ENCODE measurements at places on chromosomes 5 and 9.
A peak's percentile ranks its signal among the peaks of the same experiment; 100 is the strongest.

- DNase-seq = no peak
Measured at GRCh38 chr5:42021923-42022322, 96.8 kb downstream of the FBXO4 start.

DNA sequence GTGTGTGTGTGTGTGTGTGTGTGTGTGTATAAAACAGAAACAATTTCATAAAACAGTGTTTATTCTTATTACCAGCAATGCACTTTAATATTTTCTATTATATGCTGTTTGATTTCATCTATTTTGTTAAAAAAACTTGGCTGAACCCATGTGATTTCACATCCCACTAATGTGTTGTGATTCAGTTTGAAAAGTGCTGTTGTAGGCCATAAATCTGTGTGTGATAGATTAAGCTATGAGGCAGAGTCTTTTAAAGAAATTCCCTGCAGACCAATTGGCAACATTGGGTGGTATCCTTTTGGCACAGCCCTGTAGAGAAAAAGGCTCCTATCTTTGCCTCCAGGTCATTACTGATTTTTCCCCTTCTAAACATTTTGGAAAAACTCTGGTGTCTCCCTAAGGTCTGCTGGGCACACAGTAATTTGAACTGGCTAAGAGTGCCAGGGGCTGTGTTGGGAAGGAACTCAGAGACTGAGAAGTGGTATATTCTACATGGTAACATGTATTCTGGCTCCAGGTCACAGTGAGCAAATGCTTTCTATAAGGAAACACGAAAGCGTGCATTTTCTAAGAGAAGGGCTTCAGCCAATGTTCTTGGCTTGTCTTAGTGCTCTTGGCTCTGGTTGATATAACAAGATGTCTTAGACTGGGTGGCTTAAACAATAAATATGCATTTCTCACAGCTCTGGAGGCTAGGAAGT is 4.5 kb downstream of the CAMK4 start:
- no peak for DNase-seq

DNA sequence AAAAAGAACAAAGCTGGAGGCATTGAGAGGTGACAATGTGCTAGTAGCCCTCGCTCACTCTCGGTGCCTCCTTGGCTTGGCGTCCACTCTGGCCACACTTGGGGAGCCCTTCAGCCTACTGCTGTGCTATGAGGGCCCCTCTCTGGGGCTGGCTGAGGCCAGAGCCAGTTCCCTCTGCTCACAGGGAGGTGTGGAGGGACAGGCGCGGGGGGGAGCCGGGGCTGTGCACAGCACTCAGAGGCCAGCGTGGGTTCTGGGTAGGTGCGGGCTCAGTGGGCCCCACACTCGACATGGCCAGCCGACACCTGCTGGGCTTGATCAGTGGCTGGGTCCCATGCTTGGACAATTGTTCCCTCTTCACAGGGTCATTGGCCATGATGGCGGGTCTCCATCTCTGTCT is 202.5 kb upstream of the GRAMD2B start:
- no peak for DNase-seq

DNA sequence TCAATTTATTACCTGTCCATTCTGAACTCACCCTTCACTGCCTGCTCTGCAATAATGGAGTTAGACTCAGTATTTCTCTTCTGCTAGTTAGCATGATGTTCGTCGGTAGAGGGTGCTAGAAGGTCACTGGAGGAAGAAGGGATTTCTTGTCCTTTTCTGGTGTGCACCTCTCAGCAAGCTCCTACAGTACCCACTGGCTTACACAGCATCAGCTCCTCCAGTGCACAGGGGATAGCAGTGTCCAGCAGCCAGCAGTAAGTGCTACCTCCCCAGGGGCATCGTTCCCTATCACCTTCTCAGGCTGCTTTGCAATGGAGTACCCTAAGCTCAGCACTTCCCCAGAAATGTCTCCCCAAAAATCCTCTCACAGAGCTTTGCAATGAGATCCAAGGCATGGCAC is 45.9 kb upstream of the APC start:
- no peak for DNase-seq

- no peak for DNase-seq
Measured at GRCh38 chr9:132637351-132637750, 32.4 kb downstream of the DDX31 start.

GRCh38 chr5:141992349-141992963 is 20.4 kb downstream of the GNPDA1 start:
- peak; percentile 76 for DNase-seq

DNA sequence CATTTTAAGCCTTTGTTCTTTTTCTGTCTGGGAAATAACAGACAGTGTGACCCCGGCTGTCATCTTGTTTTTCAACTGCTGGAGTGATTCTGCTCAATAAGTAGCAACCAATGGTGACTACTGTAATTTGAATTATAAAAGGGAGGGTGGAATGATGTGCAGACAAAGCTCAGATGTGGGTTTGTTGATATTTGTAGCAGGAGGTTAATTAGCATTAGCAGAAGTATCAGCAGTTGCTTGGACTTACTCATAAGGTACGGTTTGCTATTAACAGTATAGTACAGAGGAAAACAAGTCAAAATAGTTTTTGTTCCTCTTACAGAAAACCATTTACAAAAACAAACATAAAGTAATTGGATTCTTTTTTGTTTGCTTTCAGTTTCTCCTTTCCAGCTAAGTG is 140.4 kb downstream of the TUSC1 start:
- no peak for DNase-seq

- DNase-seq = no peak
Measured at GRCh38 chr9:112328545-112328944, 4.9 kb downstream of the PTBP3 start.

DNA sequence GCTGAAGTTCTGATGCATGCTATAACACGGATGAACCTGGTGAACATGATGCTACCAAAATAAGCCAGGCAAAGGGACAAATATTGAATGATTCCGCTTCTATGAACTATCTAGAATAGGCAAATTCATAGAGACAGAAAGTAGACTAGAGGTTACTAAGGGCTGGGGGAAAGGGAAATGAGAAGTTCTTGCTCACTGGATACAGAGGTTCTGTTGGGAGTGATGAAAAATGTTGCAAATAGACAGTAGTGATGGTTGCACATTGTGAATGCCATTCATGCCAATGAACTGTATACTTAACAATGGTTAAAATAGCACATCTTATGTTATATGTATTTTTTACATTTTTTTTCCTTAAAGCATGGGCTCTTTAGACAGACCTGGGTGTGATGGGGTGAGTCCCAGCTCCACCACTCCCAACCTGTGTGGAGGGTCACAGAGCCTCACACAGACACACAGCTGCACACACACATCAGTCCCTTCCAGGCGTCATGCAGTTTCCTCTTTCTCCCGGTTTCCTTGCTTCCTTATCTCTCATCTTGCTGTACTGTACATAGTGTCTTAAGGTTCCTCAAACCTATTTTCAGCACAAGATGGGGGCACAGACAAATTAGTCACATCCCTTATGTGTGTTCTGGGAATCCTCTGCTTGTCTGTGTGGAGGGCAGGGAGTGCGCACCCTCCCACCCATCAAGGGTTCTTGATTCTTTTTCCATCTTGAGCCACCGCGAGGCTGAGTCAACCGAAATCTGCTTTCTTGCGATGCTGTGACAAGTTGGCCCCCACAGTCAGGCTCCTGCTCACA is 192.9 kb downstream of the CRB2 start:
- DNase-seq = peak; percentile 16

GRCh38 chr5:158573829-158574228 is 525.9 kb downstream of the EBF1 start:
- no peak for DNase-seq

DNA sequence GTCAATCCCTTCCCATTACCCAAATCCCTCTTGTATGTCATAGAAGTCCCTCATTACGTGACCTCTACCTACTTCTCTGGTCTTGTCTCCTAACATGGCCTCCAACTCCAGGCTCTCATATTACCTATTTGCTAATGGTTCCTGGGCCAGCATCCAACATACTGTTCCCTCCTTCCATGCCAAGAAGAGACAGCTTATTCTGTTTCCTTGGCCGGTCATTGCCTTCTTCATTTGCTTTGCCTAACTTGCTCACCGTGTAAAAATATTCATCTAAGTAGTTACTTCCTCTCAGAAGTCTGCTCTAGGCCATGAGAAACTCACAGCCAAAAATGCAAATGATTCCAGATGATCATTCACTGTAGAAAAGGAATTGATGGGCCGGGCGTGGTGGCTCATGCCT is 8.9 kb upstream of the IL6ST start:
- DNase-seq = no peak

- no peak for DNase-seq
Measured at GRCh38 chr9:93900971-93901861, 53.9 kb downstream of the BARX1 start.

GRCh38 chr5:36363744-36364143 is 62.0 kb upstream of the RANBP3L start:
- no peak for DNase-seq

DNA sequence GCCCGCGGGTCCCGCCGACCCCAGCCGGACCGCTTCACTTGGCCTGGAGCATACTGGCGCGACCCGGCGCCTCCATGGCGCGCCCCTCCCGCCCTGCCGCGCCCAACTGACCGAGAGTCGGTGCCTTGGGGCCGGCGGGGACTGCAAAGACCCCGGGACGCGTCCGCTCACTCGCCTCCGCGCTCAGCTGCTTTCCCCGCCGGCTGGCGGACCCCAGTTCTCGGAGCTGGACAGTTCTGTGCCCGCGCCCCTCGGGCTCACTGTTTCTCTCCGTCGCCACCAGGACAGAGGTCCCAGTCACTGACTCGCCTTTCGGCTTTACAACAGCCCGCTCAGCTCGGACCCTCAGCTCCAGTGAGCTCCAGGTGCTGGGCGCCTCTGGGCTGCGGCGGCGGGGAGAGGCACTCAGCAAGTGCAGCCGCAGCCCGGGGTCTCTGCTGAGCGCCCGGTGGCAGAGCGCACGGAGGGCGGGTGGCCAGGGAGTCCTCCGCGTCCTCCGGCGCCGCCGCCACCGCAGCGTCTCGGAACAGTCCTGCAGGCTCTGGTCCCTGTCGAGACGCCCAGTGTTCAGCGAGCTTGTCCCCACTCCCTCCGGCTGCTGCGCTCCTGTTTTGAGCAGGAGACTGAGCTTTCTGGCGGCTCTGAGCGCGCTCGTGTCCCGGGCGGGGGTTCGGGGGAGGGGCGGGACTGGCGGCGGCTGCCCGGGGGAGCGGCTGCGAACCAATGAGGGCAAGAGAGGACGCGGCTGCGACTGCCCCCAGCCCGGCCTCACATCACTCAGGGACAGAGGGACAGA is at the start of gene SMIM32:
Gene SMIM32 (minus strand): TSS at position 637 of the 796 bp plus-strand sequence. CDS start 638 bp downstream, outside the sequence.
- DNase-seq = no peak

- no peak for DNase-seq
Measured at GRCh38 chr5:2505217-2505616, 246.3 kb downstream of the IRX2 start.

- peak; percentile 38 for DNase-seq
Measured at GRCh38 chr9:35611230-35611797, 6.3 kb downstream of the TESK1 start.

DNA sequence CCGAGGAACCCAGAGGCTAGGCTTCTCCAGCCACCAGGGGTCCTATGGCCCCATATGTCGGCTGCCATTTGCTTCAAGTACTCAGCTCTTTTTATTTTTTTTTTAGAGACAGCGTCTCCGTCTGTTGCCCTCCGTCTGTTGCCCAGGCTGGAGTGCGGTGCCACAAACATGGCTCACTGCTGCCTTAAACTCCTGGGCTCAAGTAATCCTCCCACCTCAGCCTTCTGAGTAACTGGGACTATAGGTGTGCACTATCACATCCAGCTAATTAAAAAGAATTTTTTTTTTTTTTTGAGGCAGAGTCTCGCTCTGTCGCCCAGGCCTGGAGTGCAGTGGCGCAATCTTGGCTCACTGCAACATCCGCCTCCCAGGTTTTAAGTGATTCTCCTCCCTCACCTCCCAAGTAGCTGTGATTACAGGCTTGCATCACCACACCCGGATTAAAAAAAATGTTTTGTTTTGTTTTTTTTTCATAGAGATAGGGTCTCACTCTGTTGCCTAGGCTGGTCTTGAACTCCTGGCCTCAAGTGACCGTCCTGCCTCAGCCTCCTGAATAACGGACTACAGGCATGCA is 8.9 kb downstream of the CERCAM start:
- no peak for DNase-seq

DNA sequence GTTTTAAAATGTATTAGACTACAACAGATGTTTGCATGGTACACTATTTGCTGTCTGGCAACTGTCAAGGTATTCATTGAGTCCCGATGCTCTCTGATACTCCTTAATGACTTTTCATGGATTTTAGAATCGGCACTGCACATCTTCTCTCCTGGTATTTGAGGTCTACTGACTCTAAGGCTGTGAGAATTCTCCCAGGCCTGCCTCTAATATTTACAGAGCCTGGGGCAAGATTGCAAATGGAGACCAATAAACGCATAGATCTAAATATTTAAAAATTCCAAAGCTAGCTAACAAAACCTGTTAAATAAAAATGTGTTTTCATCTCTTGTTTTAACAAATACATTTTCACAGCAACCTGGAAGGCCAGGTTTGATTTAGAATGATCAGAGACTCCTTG is 291.4 kb upstream of the RFX3 start:
- DNase-seq = no peak

GRCh38 chr5:150189728-150190502 is at the start of gene SLC6A7:
TSS of gene SLC6A7 (plus strand) at chr5:150190062. CDS start at chr5:150190328, 266 bp downstream.
- DNase-seq = no peak

GRCh38 chr9:91395106-91395552 is 28.5 kb downstream of the NFIL3 start:
- no peak for DNase-seq

DNA sequence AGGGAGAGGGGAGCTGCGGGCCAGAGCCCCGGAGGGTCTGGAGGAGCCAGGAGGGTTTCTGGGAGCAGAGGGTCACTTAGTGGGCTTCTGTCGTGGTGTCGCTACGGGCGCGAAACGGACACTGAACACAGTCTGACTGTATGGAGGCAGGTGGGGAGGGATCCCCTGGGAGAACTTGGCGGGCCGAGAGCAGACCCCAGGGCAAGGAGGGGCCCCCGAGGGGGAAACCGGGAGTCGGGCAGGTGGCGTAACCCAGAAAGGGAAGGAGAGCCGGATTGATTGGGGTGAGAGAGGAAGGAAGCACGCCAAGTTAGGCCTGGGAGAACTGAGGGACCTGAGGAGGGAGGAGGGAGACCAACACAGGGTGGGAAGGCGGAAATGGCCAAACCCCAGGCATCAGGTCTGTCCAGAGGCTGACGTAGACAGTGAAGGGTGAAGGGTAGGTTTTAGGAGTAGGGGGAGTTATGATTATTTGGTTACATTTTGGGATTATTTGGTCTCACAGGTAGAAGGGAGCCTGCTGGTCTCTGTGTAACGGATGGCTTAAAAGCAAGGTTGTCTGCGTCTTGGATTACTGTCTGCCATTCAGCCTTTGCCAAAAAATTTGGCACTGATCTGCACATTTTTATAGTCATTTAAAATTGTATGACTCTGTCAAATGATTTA is 3.3 kb upstream of the MSMP start:
- DNase-seq = no peak

GRCh38 chr5:125348221-125348692 is 601.8 kb upstream of the ZNF608 start:
- no peak for DNase-seq

- DNase-seq = no peak
Measured at GRCh38 chr5:31047007-31047406, 146.5 kb upstream of the CDH6 start.

DNA sequence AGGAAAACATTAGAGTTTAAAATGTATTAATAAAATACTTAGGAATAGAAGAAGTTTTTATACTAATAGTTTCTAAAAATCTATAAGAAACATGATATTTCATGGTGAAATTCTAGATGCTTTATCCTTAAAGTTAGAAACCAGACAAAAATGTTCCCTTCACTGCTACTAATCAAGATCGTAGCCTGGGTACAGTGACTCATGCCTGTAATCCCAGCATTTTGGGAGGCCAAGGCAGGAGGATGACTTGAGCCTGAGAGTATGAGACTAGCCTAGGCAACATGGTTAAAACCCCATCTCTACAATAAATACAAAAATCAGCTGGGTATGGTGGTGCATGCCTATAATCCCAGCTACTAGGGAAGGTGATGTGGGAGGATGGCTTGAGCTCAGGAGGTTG is 30.4 kb upstream of the KLF9 start:
- DNase-seq = no peak
